ENCODE measurements at places on chromosomes 7 and 10. TPM values are rescaled to one million over a fixed set of nuclear protein-coding genes. Genes with fewer than 3 reads are reported as not detected.

Gene SP8
- not detected for total RNA-seq

Gene SYT15B
- not detected for total RNA-seq

Gene TMEM139
- total RNA-seq, result 0.73 TPM

Gene IFIT2
- 14.6 TPM for total RNA-seq

Gene FZD1
- total RNA-seq, result 0.08 TPM

Gene ZNF488
- 0.08 TPM for total RNA-seq

Gene TWIST1
- total RNA-seq, result 2.9 TPM

Gene ETV1
- 3.6 TPM for total RNA-seq

Gene PLXDC2
- total RNA-seq, result not detected

Gene MYL7
- total RNA-seq, result not detected

Gene SRGN
- total RNA-seq, result 474 TPM

Gene KCTD7
- total RNA-seq, result 33.8 TPM

Gene RNF148
- total RNA-seq, result not detected

Gene CALD1
- total RNA-seq, result 0.38 TPM

Gene PRXL2A
- 4.5 TPM for total RNA-seq

Gene FAM25G
- not detected for total RNA-seq

Gene PRPS1L1
- not detected for total RNA-seq

Gene HECW1
- not detected for total RNA-seq

Gene IFRD1
- 33.4 TPM for total RNA-seq

Gene NEUROD6
- not detected for total RNA-seq

Gene EXOSC1
- total RNA-seq, result 49.8 TPM

Gene MUC3A
- not detected for total RNA-seq

Gene SUN3
- not detected for total RNA-seq

Gene GPR37
- total RNA-seq, result not detected

Gene SLC16A12
- not detected for total RNA-seq
